H7 (cell line): ENCODE measurements at places on chromosomes 2 and 18. TPM values are rescaled to one million over a fixed set of nuclear protein-coding genes. Genes with fewer than 3 reads are reported as not detected.

Gene SLC8A1
- 0.63 and 1.7 TPM in 2 replicates for total RNA-seq

Gene PXDN
- 102 and 124 TPM in 2 replicates for total RNA-seq

Gene GALNT5
- total RNA-seq, result 0.07 and 0.18 TPM in 2 replicates

Gene XIRP2
- not detected in 2 replicates for total RNA-seq

Gene GREB1
- 16.9 and 17.3 TPM in 2 replicates for total RNA-seq

Gene BOLL
- 0.24 TPM in 1 of 2 replicates, not detected in the other for total RNA-seq

Gene FHOD3
- total RNA-seq, result 1.8 and 2.1 TPM in 2 replicates

Gene TYMS
- total RNA-seq, result 30.2 and 44.8 TPM in 2 replicates
